ENCODE measurements at places on chromosomes 6 and 20.

GRCh38 chr20:44460795-44461141, 14.9 kb upstream of the TTPAL start:
- no peak for DNase-seq
- no peak overlapping the region for H3K4me3 ChIP-seq
- no peaks in the 10 kb centered on the region for H3K4me1 ChIP-seq
- no peaks in the 10 kb centered on the region for H3K27me3 ChIP-seq
- no peak overlapping the region for H3K27ac ChIP-seq

DNA sequence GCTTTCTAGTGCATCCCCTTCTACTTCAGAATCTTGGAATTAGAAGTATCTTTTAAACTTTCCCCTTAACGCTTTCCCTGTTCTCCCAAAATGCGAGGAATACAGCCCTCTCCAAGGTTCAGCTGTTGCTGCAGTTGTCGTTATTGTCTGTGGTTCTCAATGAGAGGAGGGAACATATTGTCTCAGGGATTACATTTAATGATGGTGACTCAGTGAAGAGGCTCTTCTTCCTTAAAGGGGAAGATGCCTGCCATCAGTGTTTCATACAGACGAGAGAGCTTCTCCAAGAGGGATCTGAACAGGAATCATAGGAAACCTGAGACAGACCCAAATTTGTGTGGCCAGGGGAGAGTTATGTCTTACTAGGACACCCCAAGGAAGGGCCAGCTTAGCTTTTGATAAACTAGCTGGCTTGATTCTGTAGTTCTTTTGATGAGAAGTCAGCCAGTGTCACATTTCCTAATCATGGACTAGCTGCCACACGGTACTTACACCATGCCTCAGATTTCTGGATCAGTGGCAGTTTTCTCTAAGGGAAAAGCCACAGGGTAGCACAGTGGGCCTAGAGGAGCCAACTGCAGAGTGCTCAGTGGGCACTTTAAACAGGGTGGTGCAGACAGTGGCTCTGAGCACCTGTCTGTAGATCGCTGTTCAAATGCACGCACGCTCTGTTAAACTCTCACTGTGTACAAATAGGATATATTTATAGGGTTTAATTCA, 59.7 kb upstream of the TMEM181 start:
- no peak for DNase-seq
- no peak overlapping the region for H3K4me3 ChIP-seq
- H3K27me3 ChIP-seq, result no peaks in the 10 kb centered on the region
- H3K36me3 ChIP-seq, result peaks cover 9% of the 10 kb centered on the region
- no peak overlapping the region for H3K27ac ChIP-seq

- DNase-seq, result no peak
- no peaks in the 10 kb centered on the region for H3K27me3 ChIP-seq
- H3K36me3 ChIP-seq, result peaks cover 11% of the 10 kb centered on the region
- H3K4me3 ChIP-seq, result peak overlapping the region; percentile 63
- peak overlapping the region; percentile 92 for H3K27ac ChIP-seq
Observed at GRCh38 chr20:59948828-59949720, 8.9 kb downstream of the FAM217B start.

GRCh38 chr6:43842231-43842794, 72.3 kb downstream of the VEGFA start:
- H3K27ac ChIP-seq, result peak overlapping the region; percentile 40
- no peaks in the 10 kb centered on the region for H3K36me3 ChIP-seq
- DNase-seq, result no peak

DNA sequence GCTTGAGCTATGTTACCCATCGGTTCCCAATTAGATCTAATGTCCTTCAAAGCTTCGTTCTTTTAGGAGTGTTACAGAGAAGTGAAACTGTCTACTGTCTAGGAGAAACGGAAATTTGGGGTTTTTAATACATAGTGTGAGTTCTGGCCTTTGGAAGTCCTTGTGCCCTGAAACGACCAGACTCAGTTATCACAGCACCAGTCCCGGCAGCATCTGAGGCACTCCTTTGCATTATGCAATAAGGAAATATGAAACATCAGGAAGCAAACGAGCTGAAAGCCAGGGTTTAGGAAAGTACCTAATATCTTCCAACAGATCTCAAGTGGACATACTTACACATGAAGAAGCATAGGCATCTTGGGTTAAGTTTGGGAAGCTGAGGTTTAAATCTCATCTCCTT, 61.8 kb upstream of the ADGRF1 start:
- H3K36me3 ChIP-seq, result no peaks in the 10 kb centered on the region
- H3K27ac ChIP-seq, result no peak overlapping the region
- H3K27me3 ChIP-seq, result no peaks in the 10 kb centered on the region

DNA sequence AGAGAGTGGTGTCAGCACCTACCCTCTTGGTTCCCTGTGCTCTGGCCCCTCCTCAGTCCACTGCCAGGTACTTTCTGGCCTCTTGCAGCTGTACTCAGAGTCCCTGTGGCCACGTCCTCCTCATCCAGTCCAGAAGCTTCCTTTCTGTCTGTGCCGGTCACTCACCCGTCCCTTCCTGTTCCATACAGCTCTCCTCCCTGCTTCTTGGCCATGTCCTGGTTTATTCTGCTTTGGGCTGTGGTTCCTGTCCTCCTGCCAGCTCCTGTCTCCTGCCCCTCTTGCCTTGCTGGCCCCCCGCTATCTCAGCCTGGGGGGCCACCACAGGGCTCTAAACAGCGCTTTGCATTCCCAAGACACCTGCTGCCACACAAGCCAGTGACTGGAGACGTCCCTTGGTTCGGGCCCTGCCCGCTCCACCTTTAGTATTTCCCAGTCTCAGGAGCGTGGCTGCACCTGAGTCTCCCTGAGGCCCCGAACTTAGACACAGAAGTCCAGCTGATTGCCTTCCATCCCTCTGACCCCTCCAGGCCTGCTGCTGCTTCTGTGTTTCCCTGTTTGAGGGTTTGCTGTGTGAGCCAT, 15.5 kb upstream of the RBM38 start:
- peaks cover 25% of the 10 kb centered on the region for H3K36me3 ChIP-seq
- no peak overlapping the region for H3K4me3 ChIP-seq

- no peaks in the 10 kb centered on the region for H3K36me3 ChIP-seq
- no peaks in the 10 kb centered on the region for H3K4me1 ChIP-seq
- H3K27ac ChIP-seq, result no peak overlapping the region
Observed at GRCh38 chr6:125732398-125732797, 17.0 kb upstream of the HEY2 start.

GRCh38 chr6:159976686-159977254, 7.9 kb downstream of the IGF2R start:
- peak overlapping the region; percentile 56 for H3K4me3 ChIP-seq
- H3K4me1 ChIP-seq, result peaks cover 97% of the 10 kb centered on the region
- peak overlapping the region; percentile 95 for H3K27ac ChIP-seq
- H3K27me3 ChIP-seq, result no peaks in the 10 kb centered on the region
- no peak for DNase-seq

Data from activated naive CD8-positive, alpha-beta T cell treated with anti-CD3 and anti-CD28 coated beads for 36 hours (primary cell).